ENCODE measurements at places on chromosomes 3 and 15.
A peak's percentile ranks its signal among the peaks of the same experiment; 100 is the strongest.

GRCh38 chr3:83317605-83318004 is 1556.2 kb upstream of the GBE1 start:
- DNase-seq = no peak

- DNase-seq = no peak
These were observed 55.2 kb downstream of the PGPEP1L start for GRCh38 chr15:98952381-98952803.

GRCh38 chr3:98035208-98035607 is at the start of gene GABRR3:
GABRR3 (minus strand) TSS chr3:98035315; CDS start chr3:98034987, 328 bp downstream.
- no peak for DNase-seq

DNA sequence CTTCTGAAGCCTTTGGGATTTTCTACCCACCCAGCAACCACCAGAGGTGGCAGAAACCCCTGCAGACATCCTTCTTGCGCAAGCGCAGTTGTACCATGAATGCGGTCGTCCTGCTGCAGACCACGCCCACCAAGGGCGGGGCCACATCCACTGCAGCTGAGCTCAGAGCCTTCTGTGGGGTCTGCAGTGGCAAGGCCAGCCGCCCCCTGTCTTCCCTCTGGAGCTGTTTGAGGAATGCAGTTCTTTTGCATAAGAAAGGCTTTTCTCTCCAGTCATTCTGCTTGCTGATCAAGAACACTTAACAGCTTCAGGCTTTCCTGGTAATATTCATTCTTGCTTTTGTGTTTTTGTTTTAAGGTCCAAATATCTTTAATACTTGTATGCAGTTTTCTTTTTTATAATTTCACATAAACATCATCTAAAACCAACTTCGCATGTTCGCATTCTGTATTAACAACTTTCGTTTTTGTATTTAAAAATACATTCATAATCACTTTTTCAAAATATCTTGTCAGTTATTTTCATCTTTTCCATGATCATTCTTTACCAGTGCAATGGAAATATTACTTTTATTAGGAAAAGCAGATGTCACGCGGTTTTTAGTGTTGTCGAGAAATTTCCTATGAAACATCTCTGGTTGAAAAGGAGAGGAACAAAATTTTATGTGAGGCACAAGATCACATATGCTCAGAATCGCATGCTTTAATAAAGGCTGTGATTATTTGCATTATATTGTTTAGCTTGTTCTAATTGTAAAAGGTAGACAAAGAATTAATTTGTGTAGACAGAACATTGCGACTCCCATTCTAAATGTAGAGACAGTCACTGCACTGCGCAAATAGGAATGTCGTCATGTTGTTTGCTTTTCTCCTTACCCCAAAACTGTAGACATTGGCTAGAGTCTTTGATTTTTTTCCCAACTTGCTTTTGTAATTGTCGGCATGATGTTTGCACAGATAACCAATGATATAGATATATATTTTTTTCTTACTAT is 98.1 kb upstream of the SNRPN start:
- peak; percentile 61 for DNase-seq

GRCh38 chr3:42403737-42404136 is 6.7 kb downstream of the LYZL4 start:
- DNase-seq = no peak

- no peak for DNase-seq
These were observed 26.5 kb upstream of the PLXND1 start for GRCh38 chr3:129632977-129633376.

GRCh38 chr3:73074781-73075180 is 13.3 kb downstream of the EBLN2 start:
- peak; percentile 62 for DNase-seq

GRCh38 chr15:90167121-90167520 is 34.0 kb upstream of the SEMA4B start:
- DNase-seq = no peak

- peak; percentile 65 for DNase-seq
These were observed 351.4 kb downstream of the CNTN3 start for GRCh38 chr3:74263031-74263430.

- DNase-seq = no peak
These were observed 170.2 kb upstream of the ICE2 start for GRCh38 chr15:60648928-60649679.

DNA sequence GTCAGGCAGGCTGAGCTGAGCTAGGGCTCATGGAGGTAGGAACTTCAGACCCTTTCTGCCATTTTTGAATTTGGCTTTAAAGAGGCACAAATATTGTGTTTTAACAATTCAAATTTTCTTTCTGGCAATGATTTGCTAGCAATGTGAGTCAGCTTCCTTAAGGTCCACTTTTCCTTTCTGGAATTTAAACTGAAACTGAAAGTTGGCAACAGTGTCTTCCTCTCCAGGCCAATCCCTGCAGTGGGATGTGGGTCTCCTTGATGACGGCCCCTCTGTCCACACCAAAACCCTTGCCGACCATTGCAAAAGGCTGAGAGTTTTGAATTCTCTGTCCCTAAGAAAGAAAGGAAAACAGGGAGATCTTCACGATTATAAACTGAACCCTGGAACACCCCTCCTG is 27.1 kb downstream of the RPSA start:
- DNase-seq = peak; percentile 62

- peak; percentile 69 for DNase-seq
These were observed 18.2 kb downstream of the ABTB1 start for GRCh38 chr3:127690823-127691452.

DNA sequence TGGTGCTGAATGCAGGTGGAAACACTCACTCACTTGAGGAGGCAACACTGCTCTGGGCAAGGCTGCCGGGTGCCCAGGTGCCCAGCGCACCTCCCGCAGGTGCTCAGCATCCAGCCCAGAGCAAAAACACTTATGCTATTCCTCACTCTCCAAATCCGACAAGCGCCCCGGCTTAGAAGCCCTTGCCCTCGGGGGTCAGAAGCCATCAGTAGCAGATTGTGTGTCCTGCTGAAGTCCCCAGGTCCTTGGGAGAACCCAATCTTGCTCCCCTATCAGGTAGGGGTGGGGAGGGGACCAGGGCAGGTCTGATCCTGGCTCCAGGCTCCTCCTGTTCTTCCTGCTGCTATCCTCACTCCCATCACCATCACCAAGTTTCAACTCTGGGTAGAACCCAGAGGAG is 46.7 kb downstream of the TLE3 start:
- no peak for DNase-seq

- no peak for DNase-seq
These were observed 1.9 kb downstream of the NEIL1 start for GRCh38 chr15:75348562-75349350.

DNA sequence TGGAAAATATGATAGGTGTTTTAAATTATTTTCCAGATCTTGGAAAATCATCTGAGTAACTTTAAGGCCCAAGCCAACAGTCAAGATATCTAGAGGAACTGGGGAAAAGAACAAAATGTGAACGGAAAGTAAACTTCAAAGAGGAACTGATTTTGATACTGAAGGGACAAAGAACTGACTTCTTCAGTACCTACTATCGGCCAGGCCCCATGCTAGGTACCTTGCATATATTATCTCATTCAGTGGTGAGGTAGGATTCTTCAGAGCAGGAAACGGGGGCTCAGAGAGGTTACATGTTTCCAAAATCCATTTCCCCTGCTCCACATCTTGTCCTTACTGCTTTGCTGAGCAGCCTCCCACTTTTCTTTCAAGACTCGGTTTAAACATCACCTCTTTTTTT is 9.8 kb upstream of the ZNF710 start:
- no peak for DNase-seq

- DNase-seq = peak; percentile 52
These were observed 841 bp downstream of the EIF3J start for GRCh38 chr15:44537735-44538240.
